ENCODE measurements at places on chromosomes 5 and 9. TPM values are rescaled to one million over a fixed set of nuclear protein-coding genes. Genes with fewer than 3 reads are reported as not detected.

Gene CDC20B
- 0.15 TPM for polyA plus RNA-seq

Gene TAF11L5
- not detected for polyA plus RNA-seq

Gene RBM27
- polyA plus RNA-seq: 17.8 TPM

Gene PLCXD3
- polyA plus RNA-seq: 4.9 TPM

Gene ANKRD20A1
- polyA plus RNA-seq: 0.73 TPM

Gene RICTOR
- 20.2 TPM for polyA plus RNA-seq

Gene NUTM2G
- polyA plus RNA-seq: 0.88 TPM

Gene GRXCR2
- polyA plus RNA-seq: 0.03 TPM

Gene PCDHB7
- polyA plus RNA-seq: 1.3 TPM

Gene NUDT2
- polyA plus RNA-seq: 25.6 TPM

Gene IFNA13
- 0.12 TPM for polyA plus RNA-seq

Gene TAF1L
- 0.03 TPM for polyA plus RNA-seq

Gene NUTM2F
- not detected for polyA plus RNA-seq

Gene TAL2
- polyA plus RNA-seq: 0.58 TPM

Gene BHMT2
- polyA plus RNA-seq: 2.8 TPM

Gene RALGPS1
- polyA plus RNA-seq: 58.8 TPM

Gene TMOD1
- 8.9 TPM for polyA plus RNA-seq

Gene CATSPER3
- 1.4 TPM for polyA plus RNA-seq

Gene INSYN2B
- 0.34 TPM for polyA plus RNA-seq

Gene FOXI1
- polyA plus RNA-seq: 0.03 TPM

Gene PLPP1
- 54.7 TPM for polyA plus RNA-seq

Gene SPINK5
- 0.70 TPM for polyA plus RNA-seq

Gene CXCL14
- polyA plus RNA-seq: 161 TPM

Gene EDIL3
- 31.2 TPM for polyA plus RNA-seq

Gene WNT8A
- polyA plus RNA-seq: not detected

Gene PCDHGA3
- 0.96 TPM for polyA plus RNA-seq

Gene TSSK1B
- polyA plus RNA-seq: not detected

Gene ZDHHC11B
- polyA plus RNA-seq: 16.1 TPM

Gene CEL
- polyA plus RNA-seq: 268 TPM

Gene C6
- polyA plus RNA-seq: 39.4 TPM

Gene SIT1
- 0.78 TPM for polyA plus RNA-seq

Gene IFNA2
- polyA plus RNA-seq: not detected

Gene ZNF454
- 2.9 TPM for polyA plus RNA-seq

Gene ECSCR
- 21.6 TPM for polyA plus RNA-seq

Gene ZNF883
- polyA plus RNA-seq: 2.6 TPM

Gene TEX48
- polyA plus RNA-seq: not detected

Gene IFNB1
- polyA plus RNA-seq: not detected

Gene DNAJC18
- polyA plus RNA-seq: 8.7 TPM

Gene SPATA31E1
- polyA plus RNA-seq: 0.48 TPM

Gene DENND1A
- 29.7 TPM for polyA plus RNA-seq

Gene PTGS1
- 9.2 TPM for polyA plus RNA-seq

Gene CCDC192
- 0.39 TPM for polyA plus RNA-seq

Gene SYK
- polyA plus RNA-seq: 27.3 TPM

Gene NTRK2
- polyA plus RNA-seq: 1.2 TPM

Gene MSX2
- 1.7 TPM for polyA plus RNA-seq

Gene FOXD4L4
- polyA plus RNA-seq: 0.03 TPM

Gene CHSY3
- polyA plus RNA-seq: 1.7 TPM

Gene PCDHA9
- polyA plus RNA-seq: 0.24 TPM

Gene N4BP3
- 2.0 TPM for polyA plus RNA-seq

Gene EQTN
- 0.34 TPM for polyA plus RNA-seq

Gene OR1J2
- polyA plus RNA-seq: not detected

Data from large intestine (tissue), 12 donors.